ENCODE measurements at places on chromosomes 11 and 22. TPM values are rescaled to one million over a fixed set of nuclear protein-coding genes. Genes with fewer than 3 reads are reported as not detected.

DNA sequence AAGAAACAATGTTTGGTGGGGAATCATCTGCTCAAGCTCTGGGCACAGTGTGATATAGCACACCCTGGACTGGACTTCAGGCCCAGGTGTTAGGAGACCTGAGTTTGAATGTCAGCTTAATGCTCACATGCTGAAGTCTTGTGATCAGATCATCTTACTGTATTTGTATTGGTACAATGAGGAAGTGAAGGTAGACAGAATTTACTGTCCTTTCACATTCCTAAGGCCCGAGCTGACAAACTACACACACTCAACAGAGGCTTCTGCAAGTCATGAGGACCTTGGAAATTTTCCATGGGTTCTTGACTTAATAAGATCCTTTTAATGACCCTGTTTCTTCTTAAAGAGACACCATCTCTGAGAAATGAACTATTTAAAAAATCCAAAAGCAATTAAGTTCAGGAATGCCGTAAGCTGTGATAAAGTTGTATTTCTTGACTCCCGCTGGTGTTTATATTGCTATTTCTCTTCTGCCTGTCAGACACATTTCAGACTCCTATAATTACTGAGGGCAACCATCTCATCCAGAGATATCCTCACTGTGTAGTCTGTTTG lies 802.0 kb downstream of the DLG2 start:
- H3K4me3 ChIP-seq: no peak overlapping the region
- H3K27ac ChIP-seq: no peak overlapping the region
- no peak for DNase-seq
- no peaks in the 10 kb centered on the region for H3K4me1 ChIP-seq
- no peaks in the 10 kb centered on the region for H3K27me3 ChIP-seq

DNA sequence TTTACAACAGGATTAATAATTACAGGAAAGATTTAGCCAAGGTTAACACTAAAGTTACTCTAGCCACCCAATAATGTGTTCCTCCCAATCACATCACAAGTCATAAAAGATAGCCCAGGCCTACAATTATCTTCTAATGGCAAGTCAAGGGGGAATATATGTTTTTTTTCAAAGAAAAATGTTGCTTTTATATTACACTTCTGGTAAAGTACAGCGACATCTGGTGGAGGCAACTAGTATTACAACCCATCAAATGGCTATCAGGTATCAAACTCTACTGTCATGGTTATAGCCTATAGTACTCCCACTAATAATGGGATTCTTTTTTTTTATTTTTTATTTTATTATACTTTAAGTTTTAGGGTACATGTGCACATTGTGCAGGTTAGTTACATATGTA lies 71.8 kb downstream of the XRRA1 start:
- no peak overlapping the region for H3K4me3 ChIP-seq
- no peak overlapping the region for H3K27ac ChIP-seq
- H3K4me1 ChIP-seq: no peaks in the 10 kb centered on the region
- H3K36me3 ChIP-seq: peaks cover 38% of the 10 kb centered on the region

- no peaks in the 10 kb centered on the region for H3K27me3 ChIP-seq
- H3K4me1 ChIP-seq: no peaks in the 10 kb centered on the region
- H3K36me3 ChIP-seq: no peaks in the 10 kb centered on the region
- no peak for DNase-seq
- no peak overlapping the region for H3K27ac ChIP-seq
These were observed 318.5 kb downstream of the JRKL start for GRCh38 chr11:96708219-96708878.

CLMP gene
- total RNA-seq: 180 TPM

TEX54 gene
- total RNA-seq: 2.1 TPM

- no peaks in the 10 kb centered on the region for H3K36me3 ChIP-seq
- H3K4me3 ChIP-seq: peak overlapping the region; percentile 70
- H3K4me1 ChIP-seq: peaks cover 36% of the 10 kb centered on the region
- H3K27me3 ChIP-seq: no peaks in the 10 kb centered on the region
- DNase-seq: no peak
- H3K27ac ChIP-seq: no peak overlapping the region
These were observed 30.7 kb downstream of the PDE2A start for GRCh38 chr11:72643547-72643946.

DNA sequence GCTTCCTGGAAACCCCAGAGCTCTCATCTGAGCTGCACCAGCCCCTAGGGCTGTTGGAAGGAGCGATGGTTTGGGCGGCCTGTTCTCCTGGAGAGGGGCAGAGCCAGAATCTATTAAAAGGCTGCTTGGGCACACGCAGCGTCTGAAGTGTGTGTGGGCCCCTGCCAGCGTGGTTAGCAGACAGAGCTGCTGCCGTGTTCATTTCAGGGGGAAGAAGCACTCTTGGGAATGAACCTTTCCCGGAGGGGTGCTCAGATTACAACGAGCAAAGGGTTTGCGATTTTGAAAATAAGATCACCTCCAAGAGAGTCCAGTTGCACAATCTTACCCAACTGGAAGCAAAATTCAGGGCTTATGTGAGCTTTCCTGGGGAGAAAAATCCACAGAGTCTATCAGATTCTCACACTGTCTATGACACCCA lies 12.9 kb downstream of the ANO1 start:
- DNase-seq: peak; percentile 82
- H3K4me3 ChIP-seq: no peak overlapping the region
- H3K36me3 ChIP-seq: no peaks in the 10 kb centered on the region
- H3K27ac ChIP-seq: peak overlapping the region; percentile 42
- H3K4me1 ChIP-seq: peaks cover 16% of the 10 kb centered on the region

SPI1 gene
- 19.3 TPM for total RNA-seq

OR52N4 gene
- not detected for total RNA-seq

GRCh38 chr11:117523680-117524079 lies 196.0 kb downstream of the CEP164 start:
- H3K27ac ChIP-seq: no peak overlapping the region
- peaks cover 13% of the 10 kb centered on the region for H3K36me3 ChIP-seq
- H3K4me3 ChIP-seq: no peak overlapping the region
- H3K4me1 ChIP-seq: no peaks in the 10 kb centered on the region

WNT7B gene
- total RNA-seq: not detected

GRCh38 chr11:115626414-115626813 lies 122.2 kb upstream of the CADM1 start:
- H3K36me3 ChIP-seq: no peaks in the 10 kb centered on the region
- DNase-seq: no peak
- no peak overlapping the region for H3K27ac ChIP-seq
- no peak overlapping the region for H3K4me3 ChIP-seq
- H3K4me1 ChIP-seq: peaks cover 16% of the 10 kb centered on the region

LMO2 gene
- total RNA-seq: 12.7 TPM

TSSK2 gene
- not detected for total RNA-seq

RPL3 gene
- 1,532 TPM for total RNA-seq

GRCh38 chr11:112412383-112412782 lies 151.7 kb upstream of the PLET1 start:
- H3K27ac ChIP-seq: no peak overlapping the region
- no peaks in the 10 kb centered on the region for H3K36me3 ChIP-seq
- DNase-seq: no peak

DNA sequence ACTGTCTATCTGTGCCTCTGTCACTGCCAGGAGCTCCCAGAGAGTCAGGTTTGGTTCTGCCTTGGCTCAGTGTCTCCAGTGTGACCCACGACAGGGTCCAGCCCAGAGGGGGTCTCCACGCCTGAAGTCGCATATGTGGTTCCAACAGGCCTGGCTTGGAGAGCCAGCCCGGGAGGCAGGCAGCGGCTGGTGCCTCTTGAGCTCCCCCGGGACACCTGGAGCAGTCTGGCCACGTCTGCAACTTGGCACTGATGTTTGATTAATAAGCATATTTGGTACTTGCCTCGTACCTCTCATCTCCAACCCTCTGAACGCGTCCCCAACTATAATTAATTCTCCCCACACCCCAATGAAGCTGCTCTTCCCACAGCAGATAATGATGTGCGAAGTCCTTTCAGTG lies 31.7 kb upstream of the SHISAL1 start:
- peak; percentile 60 for DNase-seq
- no peak overlapping the region for H3K27ac ChIP-seq
- H3K4me3 ChIP-seq: no peak overlapping the region
- H3K36me3 ChIP-seq: no peaks in the 10 kb centered on the region
- peaks cover 24% of the 10 kb centered on the region for H3K4me1 ChIP-seq

GRCh38 chr11:87265979-87266378 lies 228.2 kb downstream of the TMEM135 start:
- H3K27me3 ChIP-seq: no peaks in the 10 kb centered on the region
- DNase-seq: no peak
- H3K36me3 ChIP-seq: no peaks in the 10 kb centered on the region
- no peak overlapping the region for H3K4me3 ChIP-seq

MUC6 gene
- not detected for total RNA-seq

DNA sequence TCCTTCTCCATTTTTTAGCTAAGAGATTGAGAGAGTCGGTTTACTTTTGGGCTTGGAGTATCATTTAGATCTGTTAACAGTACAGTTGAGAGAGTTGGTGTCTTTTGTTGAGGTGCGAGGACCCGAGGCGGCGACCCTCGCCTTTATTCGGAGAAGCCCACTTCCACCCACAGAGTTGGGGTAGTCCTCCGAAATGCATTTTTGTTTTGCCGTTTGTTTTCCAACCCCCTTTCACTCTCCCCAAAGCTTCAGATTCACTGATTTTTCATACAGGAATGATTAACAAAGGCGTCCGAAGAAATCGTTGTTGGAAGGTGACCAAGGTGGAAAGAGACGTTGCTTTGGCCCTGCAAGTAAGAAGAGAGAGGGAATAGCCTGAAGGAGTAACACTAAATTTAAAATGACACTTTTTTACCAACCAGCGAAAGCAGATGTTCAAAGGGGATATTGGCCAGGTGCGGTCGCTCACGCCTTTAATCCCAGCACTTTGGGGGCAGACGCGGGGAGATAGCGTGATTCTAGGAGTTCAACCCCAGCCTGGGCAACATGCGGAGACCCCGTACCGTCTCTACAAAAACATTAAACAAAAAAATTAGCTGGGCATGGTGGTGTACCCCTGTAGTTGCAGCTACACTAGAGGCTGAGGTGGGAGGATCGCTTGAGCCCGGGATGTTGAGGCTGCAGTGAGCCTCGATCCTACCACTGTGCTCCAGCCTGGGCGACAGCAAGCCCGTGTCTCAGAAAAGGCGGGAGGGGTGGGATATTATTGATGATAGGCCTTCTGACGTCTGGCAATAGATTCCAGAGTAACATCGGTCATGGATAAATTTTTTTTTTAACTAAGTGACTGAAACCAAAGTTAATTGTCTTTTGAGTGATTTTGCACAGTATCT lies 899 bp upstream of the RAB30 start:
- H3K4me3 ChIP-seq: peak overlapping the region; percentile 71
- H3K27ac ChIP-seq: peak overlapping the region; percentile 95
- no peak for DNase-seq
- peaks cover 41% of the 10 kb centered on the region for H3K4me1 ChIP-seq

GRCh38 chr11:119749006-119749565 lies 20.1 kb upstream of the NECTIN1 start:
- H3K4me3 ChIP-seq: no peak overlapping the region
- H3K4me1 ChIP-seq: no peaks in the 10 kb centered on the region
- no peak for DNase-seq
- H3K27ac ChIP-seq: no peak overlapping the region

GDPD4 gene
- not detected for total RNA-seq

- peak overlapping the region; percentile 91 for H3K27ac ChIP-seq
- peaks cover 49% of the 10 kb centered on the region for H3K36me3 ChIP-seq
- DNase-seq: peak; percentile 72
- no peaks in the 10 kb centered on the region for H3K27me3 ChIP-seq
- H3K4me1 ChIP-seq: peaks cover 27% of the 10 kb centered on the region
These were observed 631 bp upstream of the C22orf39 start for GRCh38 chr22:19448076-19448607.

GRCh38 chr11:1415631-1416030 lies 25.9 kb downstream of the BRSK2 start:
- no peak overlapping the region for H3K4me3 ChIP-seq
- DNase-seq: no peak
- no peaks in the 10 kb centered on the region for H3K36me3 ChIP-seq
- peaks cover 10% of the 10 kb centered on the region for H3K27me3 ChIP-seq
- H3K4me1 ChIP-seq: no peaks in the 10 kb centered on the region

- peaks cover 4% of the 10 kb centered on the region for H3K27me3 ChIP-seq
- no peaks in the 10 kb centered on the region for H3K36me3 ChIP-seq
- no peak for DNase-seq
- H3K27ac ChIP-seq: no peak overlapping the region
These were observed 29.1 kb upstream of the RFPL3 start for GRCh38 chr22:32328306-32329201.

GRCh38 chr11:27563201-27563600 lies 56.6 kb upstream of the LIN7C start:
- H3K27ac ChIP-seq: no peak overlapping the region
- H3K27me3 ChIP-seq: no peaks in the 10 kb centered on the region
- H3K4me1 ChIP-seq: no peaks in the 10 kb centered on the region
- DNase-seq: no peak
- H3K4me3 ChIP-seq: no peak overlapping the region
- H3K36me3 ChIP-seq: no peaks in the 10 kb centered on the region

DNA sequence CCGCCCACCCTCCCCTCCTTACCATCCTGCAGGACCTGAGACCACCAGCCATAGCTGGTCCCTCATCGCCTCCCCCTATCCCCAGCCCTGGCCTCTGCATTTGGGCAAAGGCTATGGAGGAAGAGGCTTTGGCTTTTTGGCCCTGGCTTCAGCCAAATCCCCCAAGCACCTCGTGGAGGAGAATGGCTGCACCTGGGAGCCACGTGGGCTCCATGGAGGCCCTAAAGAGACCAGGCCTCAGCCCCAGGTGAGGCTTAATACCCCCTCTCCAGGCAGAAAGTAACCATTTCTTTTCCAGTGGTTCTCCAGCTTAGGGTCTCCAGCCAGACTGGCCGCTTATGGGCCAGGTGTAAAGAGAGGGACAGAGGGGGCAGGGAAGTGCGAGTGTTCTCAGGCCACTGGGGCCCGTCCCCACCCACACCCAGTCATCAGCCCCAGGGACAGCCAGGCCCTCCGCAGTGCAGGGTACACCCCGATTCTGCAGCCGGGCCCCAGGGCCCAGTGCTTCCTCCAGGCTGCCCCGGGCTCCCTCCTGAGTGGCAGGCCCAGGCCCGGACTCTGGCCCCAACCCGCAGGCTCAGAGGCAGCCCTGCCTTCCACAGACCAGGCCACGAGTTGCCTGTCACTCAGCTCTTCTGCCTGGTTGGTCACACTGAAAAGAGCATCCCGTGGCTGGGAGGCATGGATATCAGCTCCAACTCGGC lies 26.4 kb downstream of the CDKN1C start:
- H3K27ac ChIP-seq: no peak overlapping the region
- H3K4me3 ChIP-seq: no peak overlapping the region
- H3K27me3 ChIP-seq: peaks cover 14% of the 10 kb centered on the region
- H3K4me1 ChIP-seq: no peaks in the 10 kb centered on the region
- DNase-seq: no peak

FDXACB1 gene
- total RNA-seq: 1.7 TPM

DNA sequence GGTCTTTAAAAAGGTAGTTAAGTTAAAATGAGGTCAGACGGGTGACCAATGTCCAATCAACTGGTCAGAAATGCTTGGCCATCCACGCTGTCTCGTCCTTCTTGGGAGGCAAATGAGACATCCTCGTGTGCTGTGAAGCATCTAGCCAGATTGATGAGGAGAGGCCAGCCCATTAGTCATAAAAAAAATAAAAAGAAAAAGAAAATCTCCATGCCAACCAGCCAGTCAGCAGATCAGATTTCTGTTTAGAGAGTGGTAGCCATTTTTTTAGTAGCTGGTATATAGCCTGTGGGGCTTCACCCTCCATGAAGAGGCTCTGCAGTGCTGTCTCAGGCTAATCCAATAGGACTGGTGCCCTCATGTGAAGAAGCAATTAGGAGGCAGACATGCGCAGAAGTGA lies 343.1 kb upstream of the SYN3 start:
- H3K36me3 ChIP-seq: peaks cover 4% of the 10 kb centered on the region
- DNase-seq: no peak
- H3K4me1 ChIP-seq: no peaks in the 10 kb centered on the region
- no peak overlapping the region for H3K27ac ChIP-seq
- no peaks in the 10 kb centered on the region for H3K27me3 ChIP-seq
